Mesothelial cell of epicardium (in vitro differentiated cells): ENCODE measurements at places on chromosomes 12 and 14.

DNA sequence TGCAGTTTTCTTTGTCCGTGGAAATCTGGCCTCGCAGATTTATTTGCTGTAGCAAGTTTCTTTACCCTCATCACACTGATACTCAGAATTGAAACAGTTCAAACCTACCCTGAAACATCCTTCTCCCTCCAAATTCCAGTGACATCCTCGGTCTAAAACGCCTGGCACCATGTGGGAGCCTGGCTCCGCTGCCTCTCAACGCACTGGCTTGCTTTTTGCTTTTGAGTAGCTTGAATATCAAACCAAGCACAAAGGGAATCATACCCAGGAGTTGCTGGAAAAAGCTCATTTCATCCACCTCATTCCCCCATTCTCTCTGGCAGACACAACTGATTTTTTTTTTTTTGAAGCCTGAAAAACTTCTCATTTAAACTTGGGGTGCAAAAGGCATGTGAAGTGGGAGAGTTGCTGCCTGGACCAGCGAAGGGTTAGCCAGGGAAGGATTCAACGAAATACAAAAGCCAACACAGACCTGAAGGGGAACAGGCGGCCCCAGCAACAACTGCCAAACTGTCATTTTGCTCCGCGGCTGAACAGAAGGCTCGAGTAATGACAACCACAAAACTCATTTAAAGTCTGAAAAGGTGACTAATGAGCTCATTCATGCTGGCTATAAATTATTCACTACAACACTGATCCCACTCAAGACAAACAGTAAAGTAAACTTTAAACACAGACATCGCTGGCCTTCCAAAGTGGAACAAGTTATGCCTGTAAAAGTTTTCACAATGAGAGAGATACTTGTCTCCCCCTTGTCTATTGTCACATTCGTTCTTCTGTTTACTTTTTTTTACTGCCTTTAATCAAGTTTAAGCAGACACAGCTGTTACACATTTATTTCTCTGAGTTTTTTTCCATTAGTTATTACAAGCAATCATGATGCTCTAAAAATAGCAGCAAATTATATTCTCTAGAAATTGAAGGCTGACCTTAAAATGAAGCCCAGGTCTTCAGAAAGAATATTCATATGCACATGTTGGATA lies 12.5 kb upstream of the FOXN3 start:
- H3K4me1 ChIP-seq = peaks cover 53% of the 10 kb centered on the region
- H3K27ac ChIP-seq = peak overlapping the region; percentile 91
- H3K4me3 ChIP-seq = peak overlapping the region; percentile 45
- H3K27me3 ChIP-seq = no peaks in the 10 kb centered on the region
- peaks cover 3% of the 10 kb centered on the region for H3K36me3 ChIP-seq

DNA sequence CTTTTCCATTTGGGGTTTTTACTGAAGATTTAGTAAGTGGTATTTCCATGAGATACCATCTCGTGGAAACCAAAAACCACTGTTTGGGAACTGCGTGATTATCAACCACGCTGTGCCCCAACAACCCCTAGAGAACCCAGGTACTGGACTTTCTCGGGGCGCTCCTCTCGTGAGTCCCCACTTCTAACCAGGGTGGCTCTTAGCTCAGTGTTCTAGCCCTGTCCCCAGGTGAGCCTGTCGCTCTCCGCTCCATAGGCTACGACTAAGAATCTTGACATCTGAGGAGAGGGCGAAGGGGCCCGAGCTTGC lies 686 bp downstream of the MCRS1 start:
- peak overlapping the region; percentile 99 for H3K27ac ChIP-seq
- peak overlapping the region; percentile 97 for H3K4me3 ChIP-seq
- peaks cover 16% of the 10 kb centered on the region for H3K4me1 ChIP-seq
- no peaks in the 10 kb centered on the region for H3K27me3 ChIP-seq

GRCh38 chr14:81276073-81277069 lies 55.6 kb upstream of the GTF2A1 start:
- no peaks in the 10 kb centered on the region for H3K27me3 ChIP-seq
- H3K4me1 ChIP-seq = peaks cover 23% of the 10 kb centered on the region
- no peak for DNase-seq
- no peak overlapping the region for H3K27ac ChIP-seq

DNA sequence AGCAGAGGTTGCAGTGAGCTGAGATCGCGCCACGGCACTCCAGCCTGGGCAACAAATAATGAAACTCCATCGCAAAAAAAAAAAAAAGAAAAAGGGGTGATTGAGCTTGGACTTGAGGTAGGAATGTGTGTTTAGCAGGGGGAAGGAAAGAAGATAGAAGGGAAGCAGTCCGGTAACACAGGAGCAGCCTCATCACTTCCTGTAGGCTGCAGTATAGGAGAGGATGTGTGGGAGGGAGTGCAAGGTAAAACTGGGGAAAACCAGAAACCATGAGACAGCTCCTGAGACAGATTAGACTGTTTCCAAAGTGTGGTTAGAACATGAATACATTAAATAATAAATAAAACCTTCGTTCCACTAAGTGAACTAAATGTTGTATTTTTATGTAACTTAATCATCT lies 49.2 kb downstream of the FGD4 start:
- no peak overlapping the region for H3K4me3 ChIP-seq
- peak overlapping the region; percentile 71 for H3K27ac ChIP-seq

DNA sequence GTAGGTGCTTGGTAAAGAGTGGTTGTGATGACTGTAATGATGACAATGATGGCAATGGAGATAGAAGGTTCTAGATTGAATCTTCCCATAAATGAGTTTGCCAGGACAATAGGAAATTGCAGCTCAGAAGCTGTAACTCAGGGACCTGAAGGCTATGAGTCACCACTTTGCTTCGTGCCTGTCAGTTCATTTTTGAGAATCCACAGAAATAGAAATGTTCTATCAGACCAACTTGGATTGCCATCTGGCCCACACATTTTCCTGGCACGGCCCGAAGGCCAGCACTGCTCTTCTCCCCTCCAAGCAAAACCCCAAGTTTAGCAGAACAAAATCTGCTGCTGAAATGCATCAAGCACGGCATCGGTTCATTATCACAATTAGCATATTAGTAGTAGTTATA lies 1127.0 kb downstream of the BCL11B start:
- peaks cover 43% of the 10 kb centered on the region for H3K27me3 ChIP-seq
- H3K27ac ChIP-seq = no peak overlapping the region
- no peaks in the 10 kb centered on the region for H3K36me3 ChIP-seq
- H3K4me3 ChIP-seq = no peak overlapping the region
- DNase-seq = no peak
